ENCODE measurements at places on chromosomes 2 and 18.
A peak's percentile ranks its signal among the peaks of the same experiment; 100 is the strongest.

- DNase-seq = no peak
Measured at GRCh38 chr2:187617120-187617519, 62.9 kb upstream of the TFPI start.

GRCh38 chr18:74906184-74906583 lies 302.8 kb downstream of the PTGR3 start:
- DNase-seq = no peak

GRCh38 chr2:63853527-63854310 lies 12.0 kb downstream of the UGP2 start:
- DNase-seq = no peak

- no peak for DNase-seq
Measured at GRCh38 chr18:35693829-35694228, 112.3 kb downstream of the GALNT1 start.

- no peak for DNase-seq
Measured at GRCh38 chr2:68193144-68193543, 35.5 kb downstream of the PNO1 start.

DNA sequence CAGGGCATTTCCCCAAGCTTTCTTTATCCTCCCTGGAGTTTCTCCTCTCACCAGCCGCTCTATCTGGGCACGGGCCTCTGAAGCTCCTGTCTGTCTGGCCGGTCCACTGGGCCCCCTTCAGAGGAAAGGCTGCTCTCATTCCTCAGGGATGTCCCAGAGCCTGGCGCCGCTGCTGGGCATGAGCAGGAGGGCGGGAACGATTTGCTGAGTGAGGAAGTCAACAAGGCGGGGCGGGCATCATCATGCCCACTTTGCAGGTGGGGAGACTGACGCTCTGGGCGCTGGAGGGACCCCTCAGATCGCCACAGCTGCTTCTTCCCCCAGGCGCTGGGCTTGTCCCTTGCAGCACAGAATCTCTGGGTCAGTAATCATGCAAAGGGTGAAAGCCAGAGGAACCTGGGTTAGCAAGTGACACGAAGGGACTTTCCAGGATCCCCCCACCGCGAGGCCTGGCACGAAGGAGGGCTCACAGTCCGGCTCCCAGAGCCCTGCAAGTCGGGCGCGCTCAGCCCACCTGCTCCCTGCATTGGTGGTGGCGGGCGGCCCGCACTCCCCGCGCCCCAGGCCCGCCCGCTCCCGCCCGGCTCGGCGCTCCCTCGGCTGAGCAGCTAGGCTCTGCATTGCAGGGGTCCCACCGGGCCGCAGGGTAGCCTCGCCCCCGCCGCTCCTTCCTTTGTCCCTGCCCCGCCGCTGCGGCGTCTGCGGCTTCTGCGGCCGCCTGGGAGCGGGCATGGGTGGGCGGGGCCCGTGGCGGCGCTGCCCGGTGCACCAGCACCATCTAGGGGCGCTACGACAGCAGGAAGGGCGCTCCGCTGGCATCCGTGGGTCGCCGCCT lies 157.8 kb downstream of the CYRIA start:
- peak; percentile 13 for DNase-seq

DNA sequence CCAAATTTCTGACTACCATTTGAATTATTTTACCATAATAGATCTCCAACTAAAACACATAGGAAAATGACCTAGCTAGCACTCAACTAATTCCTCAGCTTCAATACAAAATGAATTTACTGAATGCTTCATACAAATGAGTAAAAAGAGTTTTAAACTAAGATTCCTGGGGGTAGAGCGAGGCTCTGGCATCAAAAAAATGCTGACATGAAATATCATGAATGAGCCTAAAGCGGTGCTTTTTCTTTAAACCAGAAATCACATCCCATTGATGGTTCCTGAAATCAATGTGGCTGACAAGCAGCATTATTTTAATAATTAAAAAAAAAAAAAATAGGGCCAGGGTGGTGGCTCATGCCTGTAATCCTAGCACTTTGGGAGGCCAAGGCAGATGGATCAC lies 32.1 kb downstream of the WDR33 start:
- DNase-seq = no peak

All from kidney glomerular epithelial cell (primary cell).